Fibroblast of skin of left biceps (primary cell): ENCODE measurements at places on chromosomes 4 and X.
A peak's percentile ranks its signal among the peaks of the same experiment; 100 is the strongest.

GRCh38 chrX:262381-262909, 18.7 kb upstream of the PLCXD1 start:
- no peak for DNase-seq

- no peak for DNase-seq
Observed at GRCh38 chr4:83388313-83388676, 53.6 kb upstream of the HPSE start.

GRCh38 chrX:5290635-5291034, 938.0 kb downstream of the NLGN4X start:
- no peak for DNase-seq

GRCh38 chrX:118355225-118355920, 9.5 kb downstream of the WDR44 start:
- DNase-seq = no peak

DNA sequence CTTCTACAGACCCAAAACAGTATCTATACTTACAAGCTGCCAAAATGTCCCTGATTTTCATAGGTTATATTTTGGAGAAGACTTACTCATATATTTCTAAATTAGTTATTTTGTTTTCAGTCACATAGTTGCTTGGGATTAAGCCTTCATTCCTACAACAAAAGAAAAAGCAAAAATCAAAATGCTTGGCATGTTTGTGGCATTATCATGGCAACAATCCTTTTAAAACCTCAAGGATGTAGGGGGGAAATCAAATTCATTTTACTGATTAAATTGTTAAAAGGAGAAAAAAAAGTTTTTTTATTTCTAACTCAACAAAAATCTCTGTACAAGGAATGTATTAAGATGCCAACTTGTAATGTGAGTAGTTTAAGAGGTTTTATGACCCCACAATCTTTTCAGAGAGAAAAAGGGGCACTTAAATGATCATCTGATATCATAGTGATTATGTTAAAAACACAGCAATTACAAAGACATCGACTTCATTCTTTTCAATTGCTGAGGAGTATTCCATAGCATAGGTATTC, 23.5 kb downstream of the TXK start:
- DNase-seq = no peak

- no peak for DNase-seq
Observed at GRCh38 chrX:135974279-135974856, 580 bp upstream of the MMGT1 start.

GRCh38 chr4:33071535-33071934, 2351.4 kb downstream of the PCDH7 start:
- no peak for DNase-seq

GRCh38 chr4:2411786-2412510, 6.5 kb downstream of the ZFYVE28 start:
- no peak for DNase-seq

DNA sequence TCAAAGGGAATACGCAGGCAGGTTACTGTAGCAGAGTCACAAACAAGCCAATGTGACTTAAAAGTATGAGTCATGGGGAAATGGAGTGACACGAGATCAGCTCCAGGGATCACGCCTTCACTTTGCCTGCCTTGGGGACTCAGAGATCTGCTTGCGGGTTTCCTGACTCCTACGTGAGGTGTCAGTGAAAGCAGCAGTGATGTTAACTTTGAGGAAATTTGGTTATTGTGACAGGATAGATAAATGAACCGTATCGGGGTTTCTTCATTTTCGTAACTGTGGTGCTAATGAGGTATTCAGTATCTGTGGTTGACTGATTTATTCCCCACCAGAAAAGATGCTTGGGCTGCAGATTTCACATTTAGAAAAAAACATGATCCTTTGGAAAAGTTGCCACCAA, 383.3 kb upstream of the ZFP42 start:
- no peak for DNase-seq

- peak; percentile 47 for DNase-seq
Observed at GRCh38 chrX:16643176-16643575, 6.8 kb upstream of the S100G start.

GRCh38 chr4:99815597-99816011, 1.0 kb upstream of the DAPP1 start:
- DNase-seq = no peak

DNA sequence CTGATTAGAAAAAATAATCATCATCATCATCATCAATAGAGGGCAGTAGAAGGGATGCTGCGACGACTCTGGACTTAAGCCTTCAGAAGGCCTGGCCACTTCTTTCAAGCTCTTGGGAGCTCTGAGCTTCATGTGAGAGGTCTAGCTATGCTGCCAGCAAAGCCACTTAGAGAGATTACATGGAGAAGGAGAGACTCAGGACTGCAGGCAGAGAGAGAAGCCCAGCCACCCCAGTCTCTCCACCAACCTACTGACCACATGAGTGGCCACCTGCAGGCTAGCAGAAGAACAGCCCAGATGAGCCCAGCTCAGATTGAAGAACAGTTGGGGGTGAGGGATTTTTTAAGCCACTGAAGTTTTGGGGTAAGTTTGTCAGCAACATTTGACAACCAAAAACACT, 17.1 kb upstream of the TMEM150C start:
- DNase-seq = no peak

GRCh38 chr4:158998624-158999023, 104.3 kb upstream of the RAPGEF2 start:
- no peak for DNase-seq

GRCh38 chr4:27239641-27240040, 379.0 kb downstream of the STIM2 start:
- DNase-seq = no peak

GRCh38 chrX:54820737-54821136, 13.2 kb downstream of the MAGED2 start:
- no peak for DNase-seq

DNA sequence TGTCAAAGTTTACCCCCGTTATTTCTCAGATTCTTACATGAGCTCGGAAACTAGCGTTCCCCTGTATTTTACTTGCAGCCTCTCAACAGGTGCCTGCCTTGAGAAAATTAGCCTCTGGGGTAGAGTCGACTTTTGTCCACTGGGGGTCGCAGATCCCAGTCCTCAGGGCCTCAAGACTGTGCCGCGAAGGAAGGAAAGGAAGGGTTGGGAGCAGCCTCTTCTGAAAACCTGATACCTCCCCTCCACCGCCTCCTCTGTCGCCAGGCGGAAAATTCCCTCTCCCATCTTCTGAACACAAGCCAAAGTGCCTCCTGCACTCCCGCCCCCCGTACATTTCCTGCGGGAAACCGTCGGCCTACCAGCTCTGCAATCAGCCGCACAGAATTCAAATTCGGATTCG, 44.4 kb upstream of the TMSB15B start:
- DNase-seq = peak; percentile 33

DNA sequence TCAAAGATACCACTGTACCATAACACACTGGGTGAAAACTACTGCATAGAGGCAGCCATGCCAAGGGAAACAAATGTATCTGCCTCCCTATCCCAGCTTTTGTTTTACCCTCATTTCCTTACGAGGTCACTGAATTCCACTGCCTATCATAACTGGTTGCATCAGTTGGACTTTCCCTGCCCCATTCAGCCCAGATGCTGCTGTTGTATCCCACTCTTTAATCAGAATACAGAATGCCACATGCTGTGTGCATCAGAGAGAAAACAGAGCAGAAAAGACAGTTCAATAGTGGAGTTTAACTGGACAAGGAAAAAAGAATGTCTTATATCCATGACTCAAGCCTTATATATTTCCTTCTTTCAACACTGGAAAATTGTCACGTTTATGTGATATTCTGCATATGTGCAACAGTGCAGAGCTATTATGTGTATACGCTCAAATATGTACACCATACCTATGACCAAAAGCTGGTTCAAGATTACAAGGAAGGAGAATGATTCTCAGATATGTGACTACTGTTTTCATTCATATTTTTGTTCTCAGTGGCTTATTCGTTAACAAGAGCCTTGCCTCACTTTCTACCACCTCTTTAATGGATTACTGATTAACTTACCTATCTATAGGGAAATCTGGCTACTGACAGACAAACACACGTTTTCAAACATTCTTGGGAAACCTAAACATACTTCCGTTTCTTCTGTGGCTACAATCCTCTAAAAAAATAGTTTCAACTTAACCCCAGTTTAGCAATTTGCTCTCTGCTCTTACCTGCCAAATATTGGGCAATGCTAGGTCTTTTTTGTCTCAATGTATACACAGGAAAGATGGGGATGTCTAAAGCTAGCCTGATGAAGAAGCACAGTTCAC, 378.9 kb downstream of the SMARCA1 start:
- DNase-seq = peak; percentile 62

GRCh38 chrX:130974323-130974722, 71.3 kb upstream of the ENOX2 start:
- peak; percentile 8 for DNase-seq
